ENCODE measurements at places on chromosomes 7 and 10. TPM values are rescaled to one million over a fixed set of nuclear protein-coding genes. Genes with fewer than 3 reads are reported as not detected.

DNA sequence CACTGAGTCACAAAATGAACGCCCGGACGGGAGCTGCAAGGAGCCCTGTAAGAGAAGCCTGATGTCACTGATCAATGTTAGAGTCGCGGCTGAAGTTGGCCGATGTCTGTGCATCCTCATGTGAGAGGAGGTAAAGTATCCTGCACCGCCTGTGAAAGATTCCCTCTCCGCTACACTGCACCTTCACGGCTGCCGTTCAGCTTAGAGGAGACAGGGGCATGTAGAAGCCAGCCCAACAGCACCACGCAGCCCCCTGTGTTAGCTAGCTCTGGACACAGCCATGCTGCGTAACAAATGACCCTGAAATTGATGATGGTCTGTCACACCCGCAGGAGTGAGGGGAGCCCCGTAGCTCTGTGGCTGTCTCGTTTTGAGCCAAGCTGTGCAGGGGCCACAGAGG, 81.5 kb upstream of the DIP2C start:
- DNase-seq = no peak

DNA sequence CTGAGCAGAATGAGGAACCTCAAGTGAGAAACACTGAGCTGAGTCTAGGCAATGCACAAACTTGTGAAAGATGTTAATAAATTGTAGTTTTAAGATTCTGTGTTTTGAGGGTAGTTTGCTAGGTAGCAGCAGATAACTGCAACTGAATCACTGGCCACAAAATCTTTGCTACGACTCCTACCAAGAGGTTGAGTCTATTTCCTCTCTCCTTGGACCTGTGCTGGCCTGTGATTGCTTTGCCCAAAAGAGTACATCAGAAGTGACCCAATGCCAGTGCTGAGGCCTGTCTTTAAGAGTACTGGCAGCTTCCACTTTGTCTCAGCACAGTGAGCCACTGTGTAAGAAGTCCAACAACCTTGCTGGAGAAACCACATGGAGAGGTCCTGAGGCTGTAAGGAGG, 11.9 kb upstream of the TSPAN13 start:
- no peak for DNase-seq

- no peak for DNase-seq
Observed at GRCh38 chr7:136807598-136807997, 60.9 kb upstream of the CHRM2 start.

- DNase-seq = no peak
Observed at GRCh38 chr10:48279081-48279751, 4.7 kb upstream of the FRMPD2 start.

- no peak for DNase-seq
Observed at GRCh38 chr10:122348935-122349361, 25.6 kb upstream of the PLEKHA1 start.

GRCh38 chr10:12434277-12434676, 84.9 kb downstream of the CAMK1D start:
- no peak for DNase-seq

GRCh38 chr7:140084972-140085371, 22.2 kb upstream of the PARP12 start:
- DNase-seq = no peak

- DNase-seq = no peak
Observed at GRCh38 chr10:131083915-131084790, 227.4 kb downstream of the TCERG1L start.

- no peak for DNase-seq
Observed at GRCh38 chr10:24951201-24952142, 934 bp downstream of the PRTFDC1 start.

DNA sequence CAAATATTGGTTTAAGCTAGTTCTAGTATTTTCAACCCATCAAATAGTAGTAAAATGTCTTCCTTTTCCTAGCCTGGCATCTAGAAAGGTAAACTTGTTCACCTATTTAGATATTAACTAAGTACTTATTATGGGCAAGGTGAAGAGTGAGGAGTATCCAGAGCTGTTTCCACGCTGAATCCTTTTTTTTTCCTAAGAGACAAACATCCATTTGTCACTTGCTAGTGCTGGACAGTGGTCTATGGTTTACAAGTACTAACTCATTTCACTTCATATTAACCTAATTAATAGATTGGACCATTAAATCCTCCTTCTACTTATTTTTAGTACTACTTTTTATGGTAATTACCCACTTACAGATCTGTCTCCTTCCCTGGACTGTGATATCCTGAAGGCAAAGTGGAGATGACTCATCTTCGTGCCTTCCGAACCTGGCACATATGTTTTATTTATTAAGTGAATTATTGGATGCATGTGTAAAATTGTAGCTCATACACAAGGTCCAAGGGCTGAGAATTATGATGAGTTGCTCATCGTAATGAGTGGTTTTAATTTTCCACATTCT, 159.6 kb upstream of the IGFBP3 start:
- no peak for DNase-seq

GRCh38 chr10:15472431-15473395, 101.6 kb upstream of the FAM171A1 start:
- DNase-seq = no peak

DNA sequence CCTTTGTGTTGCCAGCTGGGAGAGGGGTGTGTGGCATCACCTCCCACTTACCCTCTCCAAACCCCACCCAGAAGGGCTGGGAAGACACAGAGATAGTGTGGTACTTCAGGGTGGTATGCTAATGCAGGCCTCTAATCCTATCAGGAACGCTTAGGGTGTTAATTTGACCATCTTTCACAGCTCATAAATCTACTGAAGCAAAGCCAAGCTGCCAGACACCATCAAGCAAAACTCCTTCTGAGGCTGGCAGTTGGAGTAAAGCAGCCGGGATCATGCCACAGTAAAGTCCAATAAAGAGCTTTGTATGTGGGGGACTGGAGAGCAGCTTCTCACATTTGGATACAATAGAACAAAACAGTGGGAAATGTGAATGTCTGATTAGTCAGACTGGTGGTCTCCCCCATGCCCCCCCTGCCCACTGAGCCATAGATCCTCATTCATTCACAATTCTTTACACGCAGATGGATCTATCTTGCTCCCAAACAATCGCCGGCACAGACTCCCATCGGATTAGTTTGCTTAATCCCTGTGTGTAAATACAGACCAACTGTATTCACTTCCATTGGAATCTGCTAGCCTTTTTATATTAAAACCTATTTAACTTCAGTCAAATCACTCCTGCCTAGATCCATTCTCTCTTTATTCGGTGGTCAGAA, 29.6 kb downstream of the FGFBP3 start:
- DNase-seq = no peak

DNA sequence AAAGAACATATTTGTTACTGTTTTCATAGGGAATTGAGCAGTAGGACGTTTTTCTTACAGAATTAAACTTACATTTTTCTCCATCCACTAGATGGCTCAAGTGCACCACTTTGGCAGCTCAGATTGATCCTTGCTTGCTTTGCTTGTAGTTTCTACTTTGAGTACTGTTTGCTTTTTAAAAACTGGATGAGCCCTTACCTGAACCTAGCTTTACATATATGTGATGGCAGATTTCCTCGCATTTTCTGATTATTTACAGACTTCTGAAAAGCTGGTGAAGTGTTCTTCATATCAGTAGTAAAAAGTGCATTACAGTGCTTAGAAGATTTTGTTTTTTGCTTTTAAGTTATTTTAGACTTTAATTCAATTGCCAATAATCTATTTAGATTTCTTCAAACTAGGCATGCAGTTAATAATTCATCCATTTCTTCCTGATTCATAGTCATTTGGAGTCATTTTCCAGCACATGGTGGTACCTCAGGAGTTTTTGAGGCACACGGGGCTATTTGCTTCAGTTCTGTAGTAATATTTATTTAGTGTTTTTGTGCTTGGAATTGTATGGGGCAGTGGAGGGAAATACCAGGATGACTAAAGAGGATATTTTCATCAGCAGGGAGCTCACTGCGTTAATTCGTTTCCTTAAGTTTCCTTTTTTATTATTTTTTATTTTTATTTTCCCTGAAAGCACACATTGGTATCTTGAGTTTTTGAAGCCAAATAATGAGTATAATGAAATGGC, 57.3 kb downstream of the MAPK8 start:
- DNase-seq = no peak

DNA sequence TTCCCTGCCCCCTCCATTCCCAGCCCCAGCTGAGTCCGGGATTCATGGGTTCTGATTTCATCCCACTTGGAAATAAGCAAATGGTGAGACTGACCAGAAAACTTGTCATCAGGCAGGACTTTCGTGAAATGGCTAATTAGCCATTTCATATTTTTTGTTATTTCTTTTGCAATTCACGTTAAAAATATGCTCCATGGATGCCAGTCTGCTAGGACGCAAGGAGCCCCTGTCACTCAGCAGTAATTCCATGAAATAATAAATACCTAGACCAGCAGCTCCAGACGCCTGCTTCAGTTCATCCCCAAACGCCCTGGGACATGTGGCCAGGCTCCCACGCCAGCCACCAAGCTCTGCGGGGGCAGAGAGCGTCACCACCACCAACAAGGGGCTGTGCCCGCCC, 111.0 kb downstream of the TRIL start:
- no peak for DNase-seq

DNA sequence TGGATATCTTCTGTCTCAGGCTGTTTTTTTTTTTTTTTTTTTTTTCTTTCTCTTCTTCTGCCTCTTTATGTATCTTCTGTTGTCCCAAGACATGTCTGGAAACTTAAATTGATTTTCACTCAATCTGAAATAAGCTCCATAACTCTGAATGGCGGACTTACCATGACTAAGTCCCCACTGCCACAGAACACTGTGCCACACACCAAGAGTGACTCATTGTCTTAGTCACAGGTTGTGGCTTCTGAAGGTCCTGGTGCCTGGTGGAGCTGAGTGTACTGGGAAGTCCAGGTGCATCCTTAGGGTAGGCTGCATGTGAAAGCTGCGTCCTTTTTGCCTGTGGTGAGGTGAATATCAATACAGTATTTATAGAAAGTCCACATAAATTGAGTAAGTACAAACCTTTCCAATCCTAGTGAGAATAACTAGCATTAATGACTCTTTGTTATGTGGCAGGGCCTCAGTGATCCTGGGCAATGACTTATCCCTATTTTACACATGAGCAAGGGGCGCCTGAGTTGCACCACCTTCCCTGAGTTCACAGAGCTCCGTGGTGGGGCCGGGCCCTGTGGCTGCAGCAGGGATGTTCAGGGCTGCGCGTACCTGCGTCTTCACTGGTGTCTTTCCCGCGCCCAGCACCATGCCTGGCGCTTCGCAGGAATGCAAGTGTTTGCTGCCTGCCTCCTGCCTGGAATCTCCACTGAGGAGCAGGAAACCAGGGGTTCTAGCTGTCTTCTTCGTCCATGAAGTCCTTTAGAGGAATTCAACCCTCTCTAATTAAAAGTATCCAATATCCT, 4.3 kb downstream of the PFKP start:
- DNase-seq = no peak

GRCh38 chr10:132878091-132878729, 64.2 kb downstream of the CFAP46 start:
- DNase-seq = no peak

DNA sequence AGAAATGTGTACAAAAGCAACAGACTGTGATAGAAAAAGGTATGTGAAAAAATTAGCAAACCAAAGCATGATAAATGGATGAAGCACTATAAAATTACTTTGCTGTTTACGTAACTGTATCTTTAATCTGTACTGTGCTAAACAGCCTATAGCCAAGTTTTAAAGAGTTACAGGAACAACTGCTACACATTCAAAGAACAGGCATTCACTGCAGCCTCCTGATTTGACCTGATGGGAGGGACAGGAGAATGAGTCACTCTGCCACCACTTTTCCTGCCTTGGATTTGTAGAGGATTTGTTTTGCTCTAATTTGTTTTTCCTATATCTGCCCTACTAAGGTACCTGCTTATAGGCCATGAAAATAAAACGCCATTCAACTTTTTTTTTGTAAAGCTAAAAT, 116.1 kb downstream of the FANK1 start:
- DNase-seq = no peak

GRCh38 chr7:74542558-74543117, 88.9 kb downstream of the GTF2IRD1 start:
- DNase-seq = no peak

DNA sequence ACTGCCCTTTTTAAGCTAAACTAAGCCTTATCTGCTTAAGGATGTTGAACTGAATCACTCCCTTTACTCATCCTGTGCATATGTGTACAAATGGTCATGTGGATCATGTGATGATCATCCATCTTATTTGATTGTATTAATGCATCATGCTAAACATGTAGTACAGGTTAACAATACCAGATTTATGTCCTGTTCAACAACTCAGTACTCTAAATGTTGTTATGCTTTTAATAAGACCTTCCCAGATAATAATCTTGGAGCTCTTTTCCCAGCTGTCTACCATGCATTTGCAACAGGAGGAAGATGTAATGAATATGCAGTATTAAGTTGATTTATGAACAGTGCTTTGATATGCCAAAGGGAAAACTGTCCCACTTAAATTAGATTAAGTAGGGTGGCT, 318.0 kb downstream of the BICC1 start:
- DNase-seq = no peak

DNA sequence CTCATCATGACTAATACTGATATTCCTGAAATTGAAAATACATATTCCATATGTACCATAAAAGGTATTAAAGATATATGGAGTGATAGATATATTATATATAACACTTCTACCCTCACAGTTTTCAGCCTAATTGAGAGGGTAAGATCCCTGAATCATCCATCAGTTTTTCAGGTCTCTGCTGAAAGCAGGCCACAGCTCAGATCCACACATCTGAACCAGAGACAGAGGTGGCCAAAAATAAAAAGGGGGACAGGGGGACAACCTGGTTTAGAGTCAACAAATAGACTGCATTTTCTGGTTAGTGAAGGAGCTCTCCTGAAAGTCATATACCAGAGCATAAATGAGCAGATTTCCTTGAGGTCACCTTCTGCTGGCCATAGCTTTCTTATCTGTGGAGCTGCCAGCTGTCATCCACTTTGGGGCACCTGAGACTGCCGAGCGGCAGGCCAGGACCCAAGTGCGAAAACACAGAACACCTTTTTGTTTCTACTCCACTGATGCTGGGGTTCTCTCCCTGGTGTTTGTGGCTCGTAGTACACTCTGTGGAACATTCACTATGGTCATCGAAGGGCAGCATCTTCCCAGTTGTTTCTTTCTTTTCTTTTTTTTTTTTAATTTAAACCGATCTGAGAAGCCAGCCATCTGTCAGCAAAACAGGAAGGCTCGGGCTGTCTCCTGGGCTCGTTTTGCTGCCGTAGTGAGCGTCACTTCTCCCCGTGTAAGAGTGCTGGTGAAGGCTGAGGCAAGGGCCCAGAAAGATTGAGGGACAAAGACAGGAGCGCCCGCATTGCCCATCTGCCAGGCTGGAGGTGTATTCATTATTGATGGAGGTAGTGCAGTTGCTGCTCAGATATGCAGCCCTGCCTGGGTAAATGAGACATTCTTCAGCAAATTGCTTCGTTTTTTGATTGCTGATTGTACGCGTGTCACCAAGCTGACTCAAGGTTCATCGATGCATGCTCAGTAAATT, 13.5 kb downstream of the IKZF1 start:
- no peak for DNase-seq

GRCh38 chr10:117352724-117353123, 22.5 kb downstream of the PDZD8 start:
- no peak for DNase-seq

The AKR1C3 gene
- total RNA-seq = 4.6 TPM

The SLC25A13 gene
- total RNA-seq = 58.0 TPM

The PBLD gene
- 11.1 TPM for total RNA-seq

The NUDT13 gene
- 3.7 TPM for total RNA-seq

The STRIP2 gene
- 6.5 TPM for total RNA-seq

The CYP2C18 gene
- not detected for total RNA-seq

The MAGI2 gene
- total RNA-seq = 13.4 TPM

Measured in progenitor cell of endocrine pancreas (in vitro differentiated cells).